ENCODE measurements at places on chromosomes 1 and 21.
A peak's percentile ranks its signal among the peaks of the same experiment; 100 is the strongest.

GRCh38 chr1:40795811-40796586 lies 12.4 kb downstream of the KCNQ4 start:
- DNase-seq = no peak

DNA sequence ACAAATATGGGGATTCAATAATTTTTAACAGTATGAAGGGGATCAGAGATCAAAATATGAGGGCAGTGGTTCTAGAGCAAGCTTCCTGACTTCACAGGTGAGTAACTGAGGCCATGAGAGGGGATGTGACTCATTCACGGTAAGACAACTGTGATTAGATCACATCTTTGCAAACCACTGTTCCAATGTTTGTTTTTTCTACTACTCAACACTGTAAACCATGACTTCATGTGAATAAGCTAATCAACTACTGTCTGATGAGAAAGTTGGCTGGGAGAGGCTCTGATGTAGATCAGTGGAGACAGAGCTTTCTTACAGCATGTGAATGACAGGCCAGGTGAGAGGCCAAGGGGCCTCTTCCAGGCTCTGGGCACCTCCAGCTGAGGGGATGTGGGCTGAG lies 84.7 kb downstream of the BRINP2 start:
- DNase-seq = no peak

DNA sequence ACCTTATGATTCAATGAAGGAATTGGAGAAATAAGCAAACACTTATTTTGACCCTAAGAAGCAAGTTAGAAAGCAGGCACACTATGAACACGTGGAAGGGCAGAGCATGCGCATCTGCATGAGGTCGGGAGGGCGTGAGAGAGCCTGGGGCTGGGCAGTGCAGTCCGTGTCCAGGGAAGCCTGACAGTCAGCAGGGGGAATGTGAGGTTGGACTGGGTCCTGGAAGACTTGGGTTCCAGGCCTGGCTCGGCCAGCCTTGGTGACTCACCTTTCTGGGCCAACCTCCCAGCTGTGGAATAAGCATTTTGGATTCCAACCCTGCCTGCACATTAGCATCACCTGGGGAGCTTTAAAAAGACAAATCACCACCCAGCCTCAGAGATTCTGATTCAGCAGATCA lies 26.6 kb upstream of the LMX1A start:
- DNase-seq = no peak

- no peak for DNase-seq
These were observed 93.2 kb downstream of the PAX7 start for GRCh38 chr1:18723701-18724411.

DNA sequence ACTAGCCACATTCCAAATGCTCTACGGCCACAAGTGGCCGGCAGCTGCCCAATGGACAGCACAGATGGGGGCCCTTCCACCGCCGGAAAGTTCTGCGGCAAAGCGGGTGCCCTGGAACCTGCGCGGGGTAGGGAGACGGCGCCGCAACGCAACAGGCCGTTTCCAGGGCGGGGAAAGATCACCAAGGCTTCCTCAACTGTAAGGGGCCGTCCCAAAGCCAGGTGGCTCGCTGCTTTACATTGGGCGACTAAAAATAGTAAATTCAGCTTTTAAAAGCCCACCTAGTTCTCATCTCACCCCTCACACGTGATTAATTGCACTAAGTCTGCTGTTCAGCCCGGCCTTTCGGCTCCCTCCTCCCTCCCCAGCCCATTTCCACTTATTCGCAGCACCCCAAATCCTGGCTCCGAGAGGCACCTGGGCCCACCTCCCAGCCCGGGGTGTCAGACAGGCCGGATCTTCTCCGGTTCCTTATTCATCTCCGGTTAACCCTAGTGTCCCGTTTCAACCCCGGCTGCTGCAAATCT lies 643 bp downstream of the CFAP298 start:
- DNase-seq = peak; percentile 57

DNA sequence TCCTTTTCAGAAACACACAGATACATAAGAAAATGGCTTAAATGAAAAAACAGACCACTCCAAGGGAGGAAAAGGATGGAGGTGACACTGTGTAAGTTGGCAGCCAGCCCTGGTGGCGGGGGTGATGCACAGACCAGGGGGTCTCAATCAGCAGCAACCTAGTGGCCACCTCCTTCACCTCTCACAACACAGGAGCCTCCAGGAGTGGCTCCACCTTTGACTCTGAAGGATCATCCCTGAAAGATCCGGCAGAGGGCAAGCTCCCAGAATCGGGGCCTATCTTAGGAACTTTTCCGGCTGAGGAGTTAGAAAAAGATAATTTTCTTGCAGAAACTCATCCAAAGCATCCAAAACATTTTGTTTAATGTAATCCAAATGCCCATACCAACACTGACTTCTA lies 51.2 kb upstream of the SMYD2 start:
- no peak for DNase-seq

DNA sequence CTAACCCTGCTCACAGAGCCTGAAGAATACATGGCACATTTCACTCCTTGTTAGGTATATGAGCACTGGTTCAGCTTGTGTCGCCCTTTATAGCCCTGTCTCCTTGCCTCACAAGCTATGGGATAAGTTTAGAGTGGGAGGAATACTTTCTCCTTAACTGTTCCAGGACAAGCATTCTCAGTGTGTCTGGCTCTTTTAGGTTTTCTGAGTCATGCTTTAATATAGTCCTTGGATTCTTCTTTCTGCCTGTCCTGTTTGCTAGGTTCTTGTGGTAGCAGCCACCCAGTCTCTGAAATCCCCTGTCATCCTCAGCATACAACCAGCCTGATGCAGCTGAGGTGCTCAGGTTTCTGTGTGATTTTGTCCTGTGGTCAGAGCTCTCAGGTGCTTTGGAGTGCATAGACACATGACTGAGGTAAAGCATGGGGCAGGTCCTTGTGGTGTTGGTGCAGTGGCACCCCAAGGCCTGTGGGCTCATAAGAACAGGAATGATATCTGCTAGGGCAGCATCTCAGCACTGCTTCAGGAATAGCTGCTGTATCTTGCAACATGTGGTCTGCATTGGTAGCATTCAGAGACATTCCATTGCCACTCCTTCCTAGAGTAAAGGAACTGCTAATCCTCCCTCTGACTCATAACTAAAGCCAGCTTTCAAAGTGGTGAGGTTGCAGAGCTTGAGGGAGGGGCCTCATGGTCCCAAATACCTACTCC lies 14.2 kb upstream of the CASQ2 start:
- no peak for DNase-seq

- DNase-seq = peak; percentile 79
These were observed at the start of gene NBL1 for GRCh38 chr1:19643602-19644394. TSS of gene NBL1 (plus strand) at chr1:19644311. CDS start at chr1:19655031, 10,720 bp downstream.

GRCh38 chr1:52709016-52709415 lies 10.9 kb upstream of the COA7 start:
- no peak for DNase-seq

GRCh38 chr1:58441699-58442098 lies 104.8 kb downstream of the OMA1 start:
- DNase-seq = no peak

GRCh38 chr1:7745783-7746182 lies 25.3 kb upstream of the VAMP3 start:
- DNase-seq = no peak

DNA sequence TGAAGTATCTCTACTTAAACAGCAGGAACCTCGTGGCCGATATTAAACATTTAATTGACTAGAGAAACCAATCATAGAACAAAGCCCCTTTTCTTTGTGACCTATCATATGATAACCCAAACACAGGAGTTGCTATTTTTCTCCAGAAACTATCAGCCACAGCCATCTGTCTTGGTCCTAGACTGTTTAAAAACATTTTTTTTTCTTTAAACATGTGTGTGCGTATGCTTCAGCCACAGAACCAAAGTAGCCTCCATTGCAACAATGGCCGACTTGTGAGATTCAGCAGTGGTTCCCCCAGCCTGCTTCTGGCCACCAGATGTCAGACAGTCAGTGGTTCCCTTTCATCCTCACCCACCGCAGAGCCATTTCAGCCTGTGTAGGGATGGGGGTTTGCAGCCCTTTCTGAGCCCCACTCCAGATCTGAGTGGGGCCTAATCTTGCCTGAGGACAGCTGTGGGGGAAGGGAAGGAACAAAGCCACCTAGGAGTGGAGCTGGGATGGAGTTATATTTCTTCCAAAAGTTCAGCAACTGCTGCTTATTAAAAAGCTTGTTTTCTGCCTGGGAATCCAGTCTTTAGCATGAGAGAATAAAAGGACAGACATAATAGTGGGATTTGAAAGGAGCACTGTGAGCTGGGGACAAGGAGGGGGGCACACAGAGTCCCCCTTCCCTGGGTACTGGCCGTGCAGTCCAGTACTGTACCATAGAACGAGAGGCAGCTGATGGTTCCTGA lies 11.7 kb upstream of the IGSF3 start:
- no peak for DNase-seq

DNA sequence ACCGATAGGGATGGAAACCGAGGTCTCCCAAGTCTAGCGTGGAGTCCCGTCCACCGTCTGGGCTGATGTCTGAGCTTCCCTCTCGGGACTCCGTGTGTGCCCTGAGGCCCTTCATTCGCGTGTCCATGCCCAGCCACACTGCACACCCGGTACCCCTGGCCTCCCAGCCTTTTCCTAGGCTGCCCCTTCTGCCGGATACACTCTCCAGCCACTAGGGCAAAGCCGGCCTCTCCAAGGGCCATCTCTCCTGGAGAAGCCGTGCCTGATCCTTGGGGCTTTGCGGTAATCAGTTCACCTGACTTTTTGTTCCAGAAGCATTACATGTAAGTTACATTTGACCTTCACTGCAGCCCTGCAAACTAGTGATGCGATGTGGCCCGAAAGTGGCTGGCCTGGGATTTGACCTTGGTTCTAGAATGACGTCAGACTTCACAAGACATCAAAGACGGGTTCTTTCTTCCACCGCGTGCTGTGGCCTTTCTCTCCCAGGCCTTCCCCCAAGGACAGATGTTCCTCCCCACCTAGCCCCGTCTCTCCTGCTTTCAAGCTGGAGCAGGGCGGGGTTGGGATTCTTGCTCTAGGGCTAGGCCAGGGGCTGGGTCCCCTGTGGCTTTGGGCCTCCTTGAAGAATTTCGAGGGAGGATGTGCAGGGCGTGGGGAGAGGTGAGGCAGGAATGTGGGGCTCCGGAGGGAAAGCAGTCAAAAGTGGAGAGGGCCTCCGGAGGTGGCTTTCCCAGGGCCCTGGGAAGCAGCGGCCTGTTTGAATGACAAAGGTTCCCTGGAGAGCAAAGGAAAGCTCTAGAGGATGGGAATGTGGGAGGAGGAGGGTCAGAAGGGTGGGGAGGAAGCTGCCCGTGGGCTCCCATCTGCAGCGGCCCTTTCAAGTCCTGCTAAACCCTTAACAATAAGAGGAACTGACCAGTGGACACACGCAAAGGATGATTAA lies 49.7 kb upstream of the SLC2A1 start:
- no peak for DNase-seq

- no peak for DNase-seq
These were observed 750 bp downstream of the SYNJ1 start for GRCh38 chr21:32726839-32727686.

DNA sequence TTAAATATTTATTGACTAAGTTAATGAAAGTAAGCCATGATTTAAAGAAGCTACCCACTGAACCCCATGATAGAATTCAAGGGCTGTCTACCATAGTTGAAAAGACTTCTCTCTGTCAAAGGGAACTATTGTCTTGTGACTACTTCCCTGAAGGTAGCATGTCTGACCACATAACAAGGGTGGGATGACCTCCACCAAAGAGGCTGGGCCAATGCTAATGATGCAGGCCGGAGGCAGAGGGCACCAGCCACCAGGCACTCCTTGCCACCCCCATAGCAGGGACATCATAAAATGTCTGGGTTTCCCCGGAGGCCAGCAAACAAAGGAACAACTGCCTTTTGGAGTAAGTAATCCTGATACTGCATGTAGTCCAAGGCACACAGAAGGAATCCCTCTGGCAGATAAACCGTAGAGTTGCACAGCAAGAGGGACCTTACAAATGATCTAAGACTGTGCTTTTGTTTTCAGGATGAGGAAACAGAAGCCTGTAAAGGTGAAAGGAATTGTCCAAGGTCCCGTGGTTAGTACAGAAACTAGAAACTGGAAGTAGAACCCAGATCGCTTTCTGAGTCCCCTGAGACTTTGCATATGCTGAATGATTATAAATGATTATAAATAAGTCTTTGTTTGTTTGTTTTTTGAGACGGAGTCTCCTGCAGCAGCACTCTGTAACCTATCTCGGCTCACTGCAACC lies 33.5 kb upstream of the ITPKB start:
- DNase-seq = no peak

DNA sequence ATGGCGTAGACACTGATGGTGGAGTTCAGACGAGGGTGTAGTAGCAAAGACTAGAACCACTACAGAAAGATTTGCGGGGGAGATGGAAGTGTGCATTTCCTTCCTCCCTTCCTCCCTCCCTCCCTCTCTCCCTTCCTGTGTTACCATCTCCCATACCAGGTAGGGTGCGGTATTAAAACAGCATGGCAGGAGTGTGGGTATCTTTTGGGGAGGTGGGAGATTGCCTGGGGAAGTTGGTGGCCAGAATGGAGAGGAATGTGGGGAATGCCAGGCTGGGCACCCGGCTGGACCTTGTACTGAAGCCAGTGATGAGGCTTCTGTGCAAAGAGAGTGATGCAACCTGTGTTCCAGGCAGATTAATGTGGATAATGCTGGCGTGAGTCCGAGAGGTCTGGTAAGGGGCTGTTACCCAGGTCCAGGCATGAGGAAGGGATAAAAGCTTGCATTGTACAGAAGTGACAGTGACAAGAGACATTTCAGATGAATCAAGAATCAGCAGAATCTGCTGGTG lies 30.3 kb upstream of the PPP2R5A start:
- DNase-seq = no peak

Measured in activated naive CD8-positive, alpha-beta T cell treated with anti-CD3 and anti-CD28 coated beads, Interleukin-2, amount 50 U/mL, for 24 hours (primary cell).